ENCODE measurements at places on chromosomes 4 and X. TPM values are rescaled to one million over a fixed set of nuclear protein-coding genes. Genes with fewer than 3 reads are reported as not detected.

- DNase-seq: no peak
These were observed 97.1 kb upstream of the BMPR1B start for GRCh38 chr4:94660614-94661013.

GRCh38 chr4:156824451-156825060, 147.0 kb downstream of the PDGFC start:
- DNase-seq: no peak

DNA sequence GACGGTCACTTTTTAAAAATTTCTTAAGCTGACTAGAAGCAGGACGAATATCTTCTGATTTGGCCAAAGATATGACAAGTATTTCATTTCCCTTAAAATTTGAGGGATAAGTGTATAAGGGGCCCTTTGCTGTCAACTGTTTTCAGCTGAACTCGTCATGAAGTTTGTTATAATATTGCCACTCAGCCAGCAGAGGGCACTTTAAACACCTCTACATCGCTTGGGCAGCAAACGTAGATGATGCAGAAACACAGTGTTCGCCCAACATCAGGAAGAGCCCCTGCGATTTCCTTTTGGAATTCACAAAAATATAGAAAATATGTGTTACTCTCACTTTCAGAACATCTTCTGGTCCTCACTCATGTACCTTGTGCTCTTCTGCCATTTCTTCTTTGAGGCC, 435.7 kb upstream of the FMR1 start:
- DNase-seq: no peak

DNA sequence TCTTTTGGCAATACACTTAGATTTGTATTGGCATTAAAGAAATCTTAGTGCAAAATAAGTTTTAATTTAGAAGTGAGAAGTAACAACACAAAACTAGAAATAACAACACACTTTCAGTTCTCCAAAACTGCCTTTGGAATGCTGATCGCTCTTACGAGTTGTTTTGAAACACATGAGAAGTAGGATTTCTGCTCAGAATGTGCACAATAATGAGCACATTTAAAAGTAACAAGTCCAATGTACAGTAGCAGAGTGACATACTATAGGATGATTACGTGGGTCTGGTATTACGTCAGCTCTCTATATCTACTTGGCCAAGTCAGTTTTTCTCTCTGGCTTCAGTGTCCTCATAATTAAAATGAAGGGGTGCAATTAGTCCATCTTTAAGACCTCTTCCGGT, 164.8 kb downstream of the CHM start:
- no peak for DNase-seq

DNA sequence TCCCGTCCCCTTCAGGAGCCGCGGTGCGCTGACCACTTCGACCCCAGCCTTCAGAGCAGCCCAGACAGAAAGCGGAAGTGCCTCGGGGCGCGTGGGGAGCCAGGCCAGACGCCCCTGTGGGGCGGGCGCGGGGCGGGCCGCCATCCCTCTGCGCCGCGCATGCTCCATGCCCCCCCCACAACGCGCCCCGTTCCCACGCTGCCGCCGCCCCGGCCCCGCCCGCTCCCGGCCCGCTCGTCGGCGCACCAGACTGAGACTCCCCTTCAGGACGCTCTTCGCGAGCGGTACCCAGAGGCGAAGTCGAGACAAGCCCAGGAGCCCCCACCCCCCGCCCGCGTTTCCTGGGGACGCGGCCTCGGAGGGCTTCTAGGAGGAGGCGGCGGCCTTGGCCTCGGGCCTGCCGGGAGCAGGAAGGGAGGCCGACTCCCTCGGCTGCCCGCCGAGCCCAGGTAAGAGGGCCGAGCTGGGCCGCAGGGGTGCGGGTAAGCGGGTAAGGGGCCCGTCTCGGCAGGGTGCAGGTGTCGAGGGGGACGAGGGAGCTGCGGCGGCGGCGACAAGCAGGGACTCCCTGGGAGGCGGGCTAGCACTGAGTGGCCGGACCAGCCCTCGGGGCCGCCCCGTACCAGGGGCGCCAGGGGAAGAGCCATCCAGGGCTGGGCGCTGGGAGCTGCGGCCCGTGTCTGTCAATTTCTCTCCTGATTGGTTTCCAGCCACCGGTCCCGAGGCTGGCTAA, at the start of gene ZFP92:
TSS of gene ZFP92 (plus strand) at position 218 of the 733 bp plus-strand sequence. CDS start 6,851 bp downstream, outside the sequence.
- DNase-seq: no peak

DNA sequence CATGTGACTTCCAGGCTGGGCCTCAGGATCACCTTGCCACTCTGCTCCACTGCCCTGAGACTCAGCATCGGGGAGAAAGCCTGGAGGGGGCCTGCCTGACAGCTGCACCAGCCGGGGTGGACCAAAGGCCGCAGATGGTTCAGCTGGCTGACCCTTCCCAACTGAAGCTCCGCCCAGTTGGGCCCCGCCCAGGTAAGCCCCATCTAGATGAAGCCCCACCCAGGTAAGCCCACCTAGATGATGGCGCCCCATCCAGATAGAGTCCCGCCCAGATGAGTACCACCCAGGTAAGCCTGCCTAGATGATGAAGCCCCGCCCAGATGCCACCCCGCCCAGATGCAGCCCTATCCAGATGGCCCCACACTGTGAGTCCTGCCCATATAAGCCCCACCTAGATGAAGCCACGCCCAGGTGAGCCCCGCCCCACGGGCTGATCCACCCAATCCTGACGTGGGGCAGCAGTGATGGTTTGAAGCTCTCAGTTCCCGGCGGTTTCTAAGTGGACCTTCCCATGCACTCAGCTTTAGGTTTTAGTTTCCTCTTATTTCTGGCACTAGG, 10.0 kb downstream of the ZFYVE28 start:
- no peak for DNase-seq

- DNase-seq: no peak
These were observed 743.2 kb downstream of the TRAM1L1 start for GRCh38 chr4:116342143-116342542.

- DNase-seq: no peak
These were observed 5.4 kb upstream of the PF4V1 start for GRCh38 chr4:73847526-73848182.

DNA sequence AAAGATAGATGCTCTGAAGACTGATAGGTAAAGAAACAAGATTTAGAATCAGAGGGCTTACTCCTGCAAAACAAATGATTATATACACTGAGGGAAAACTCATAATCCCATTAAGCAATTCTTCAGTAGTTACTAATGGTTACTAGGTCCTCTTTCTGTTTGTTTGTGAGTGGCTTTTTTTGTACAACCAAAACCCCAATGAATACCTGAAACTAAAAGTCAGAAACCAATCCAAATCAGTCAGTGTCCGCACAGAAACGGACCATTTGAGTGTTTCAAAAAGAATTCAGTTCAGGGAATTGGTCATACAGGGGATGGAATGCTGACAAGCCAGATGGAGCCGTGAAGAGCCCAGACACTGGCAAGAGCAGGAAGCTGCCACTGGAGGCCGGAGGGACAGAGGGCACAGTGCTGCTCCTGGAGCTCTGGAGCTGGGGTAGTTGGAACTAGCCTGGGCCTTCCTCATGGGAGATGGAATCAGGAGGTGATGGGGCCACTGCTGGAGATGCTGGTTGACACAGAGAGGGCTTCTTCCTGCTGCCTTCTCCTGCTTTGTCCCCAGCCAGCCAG, 31.9 kb downstream of the SETD7 start:
- DNase-seq: no peak

DNA sequence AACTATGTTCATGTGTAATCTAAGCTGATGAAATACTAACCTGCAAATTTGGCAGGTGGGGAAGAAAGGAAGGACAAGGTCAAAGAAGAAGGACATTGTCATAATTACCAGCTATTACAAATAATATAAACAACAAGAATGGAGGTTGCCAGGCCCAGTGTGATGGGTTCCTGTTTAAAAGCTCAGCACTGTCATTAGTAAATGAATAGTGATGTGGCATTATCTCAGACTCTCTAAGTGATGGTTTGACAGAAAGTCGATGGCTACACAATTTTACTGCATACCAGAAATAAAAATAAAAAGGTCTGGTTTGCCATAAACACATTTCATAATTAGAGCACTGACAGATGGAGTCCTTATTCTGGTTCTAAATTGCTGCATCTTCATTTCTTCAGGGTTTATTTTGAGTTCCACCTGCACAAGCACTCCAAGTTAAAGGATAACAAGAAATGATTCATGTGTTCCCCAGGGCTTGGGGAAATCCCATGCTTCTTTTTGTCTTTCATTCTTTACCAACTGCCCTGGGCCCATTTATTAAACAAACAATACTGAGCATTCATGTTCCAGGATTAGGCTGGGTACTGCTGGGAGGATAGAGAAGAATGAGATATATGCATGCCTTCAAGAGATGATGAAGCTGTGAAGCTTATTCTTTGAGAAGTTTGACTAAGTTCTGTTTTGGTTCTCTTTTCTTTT, 367.8 kb upstream of the RASGEF1B start:
- no peak for DNase-seq

GRCh38 chrX:68997911-68998310, 167.3 kb downstream of the PJA1 start:
- DNase-seq: no peak

DNA sequence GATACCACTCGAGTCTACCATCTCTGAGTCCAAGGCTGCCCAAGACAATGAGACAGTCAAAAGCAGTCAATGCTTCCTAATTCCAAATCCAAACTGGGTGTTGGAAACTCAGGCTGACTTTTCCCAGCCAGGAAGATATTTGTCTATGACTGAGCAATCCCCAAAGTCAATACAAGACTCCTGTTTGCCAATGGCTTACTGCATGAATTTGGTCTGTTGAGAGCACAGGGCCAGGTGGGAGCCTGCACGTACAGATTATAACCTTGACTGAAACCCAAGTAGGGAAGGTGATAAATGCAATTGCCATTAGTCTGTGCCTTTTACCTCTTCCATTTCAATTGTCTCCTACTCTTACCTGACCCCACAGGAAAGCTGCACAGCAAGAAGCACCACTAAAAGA, 72.6 kb upstream of the PPARGC1A start:
- no peak for DNase-seq

DNA sequence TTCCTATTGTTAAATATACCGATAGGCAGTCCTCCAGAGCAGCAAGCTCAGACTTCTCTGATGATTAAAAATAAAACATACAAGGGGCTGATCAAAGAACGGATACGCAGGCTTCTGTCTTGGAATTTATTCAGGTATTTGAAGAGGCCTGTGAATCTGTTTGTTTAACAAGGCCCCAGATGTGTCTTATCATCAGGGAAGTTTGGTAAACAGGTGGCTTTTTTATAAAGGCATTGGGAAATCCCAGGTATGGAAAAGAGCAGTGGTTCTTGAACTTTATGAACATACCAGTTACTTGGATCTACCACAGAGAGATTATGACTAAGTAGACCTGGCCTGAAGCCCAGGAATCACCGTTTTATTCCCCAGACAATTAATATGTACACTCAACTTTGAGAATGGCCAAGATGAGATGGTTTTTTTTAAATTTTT, 47.9 kb downstream of the SOWAHB start:
- no peak for DNase-seq

DNA sequence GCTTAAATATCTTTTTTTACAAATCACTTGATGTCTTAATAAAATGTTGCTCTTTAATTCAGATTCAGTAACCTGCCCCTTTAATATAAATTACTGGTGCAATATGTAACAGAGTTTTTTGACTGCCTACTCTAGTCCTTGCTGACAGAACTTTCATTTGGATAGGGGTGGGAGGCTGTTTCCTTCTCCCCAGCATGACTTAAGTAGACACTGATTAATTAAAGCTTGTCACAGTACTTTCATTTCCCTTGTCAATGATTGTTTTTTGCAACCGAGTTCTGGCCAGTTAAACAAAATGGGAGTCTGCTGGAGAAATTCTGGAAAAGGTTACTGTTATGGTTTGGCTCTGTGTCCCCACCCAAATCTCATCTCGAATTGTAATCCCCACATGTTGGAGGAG, 37.3 kb upstream of the BBS12 start:
- no peak for DNase-seq

DNA sequence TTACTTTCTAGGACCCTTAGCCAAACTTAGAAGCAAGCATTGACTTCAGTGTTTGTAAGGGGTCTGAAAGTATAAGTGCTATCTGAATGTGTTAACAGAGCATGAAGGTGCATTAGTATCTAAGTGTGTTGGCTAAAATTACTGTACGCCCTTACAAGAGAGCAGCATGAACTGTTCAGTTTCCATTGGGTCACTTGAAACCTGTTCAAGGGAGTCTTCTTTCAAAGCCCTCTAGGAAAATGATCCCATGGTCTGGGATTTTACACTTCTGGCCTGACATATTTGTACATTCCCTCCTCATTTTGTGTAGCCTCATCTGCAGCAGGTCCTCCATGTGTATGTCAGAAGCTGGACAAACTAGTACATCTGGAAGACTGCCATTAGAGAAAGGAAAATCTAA, 3.2 kb downstream of the PRDX4 start:
- DNase-seq: no peak

DNA sequence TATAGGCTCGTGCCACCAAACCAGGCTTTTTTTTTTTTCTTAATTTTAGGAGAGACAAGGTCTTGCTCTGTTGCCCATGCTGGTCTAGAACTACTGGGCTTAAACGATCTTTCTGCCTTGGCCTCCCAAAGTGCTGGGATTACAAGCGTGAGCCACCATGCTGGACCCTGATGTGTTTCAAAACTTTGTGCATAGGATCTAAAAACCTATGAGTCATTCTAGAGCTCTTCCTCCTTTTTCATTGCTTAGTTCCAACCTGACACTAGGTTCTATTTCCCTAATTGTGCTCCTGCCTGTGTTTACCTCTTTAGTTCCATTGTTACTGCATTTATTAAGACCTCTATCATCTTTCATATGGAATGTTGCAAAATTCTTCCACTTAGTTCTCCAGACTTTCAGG, 57.3 kb downstream of the HPGD start:
- no peak for DNase-seq

DNA sequence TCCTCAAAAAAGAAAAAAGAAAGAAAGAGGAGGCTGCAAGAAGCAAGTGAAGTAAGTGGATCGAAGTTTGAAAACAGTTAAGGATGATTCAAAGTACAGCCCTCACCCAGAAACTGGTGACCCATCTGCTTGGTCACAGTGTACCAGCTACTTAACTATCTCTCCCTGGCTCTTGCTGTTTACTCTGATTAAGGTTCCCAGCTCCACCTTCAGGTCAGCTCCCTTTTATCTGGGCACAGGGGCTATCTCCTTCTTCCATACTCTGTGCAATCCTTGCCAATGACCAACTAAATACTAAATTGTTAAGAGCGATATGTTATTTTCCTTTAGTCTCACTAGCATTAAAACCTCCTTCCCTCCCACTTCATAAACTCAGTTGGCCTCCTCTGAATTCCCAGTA, 81.5 kb upstream of the SMIM10 start:
- DNase-seq: peak; percentile 27

GRCh38 chr4:19164334-19164733, 1087.4 kb upstream of the SLIT2 start:
- DNase-seq: no peak

- no peak for DNase-seq
These were observed 88.4 kb downstream of the GPR143 start for GRCh38 chrX:9677098-9677739.

Gene PPP2R2C
- total RNA-seq: 17.2 TPM

Gene NDST3
- total RNA-seq: 0.74 TPM

Gene HMX1
- total RNA-seq: not detected

Gene RAI2
- total RNA-seq: 47.4 TPM

Gene ADGRG4
- total RNA-seq: 0.25 TPM
